Esophagus muscularis mucosa (tissue), 4 donors: ENCODE measurements at places on chromosomes 1 and 21.

DNA sequence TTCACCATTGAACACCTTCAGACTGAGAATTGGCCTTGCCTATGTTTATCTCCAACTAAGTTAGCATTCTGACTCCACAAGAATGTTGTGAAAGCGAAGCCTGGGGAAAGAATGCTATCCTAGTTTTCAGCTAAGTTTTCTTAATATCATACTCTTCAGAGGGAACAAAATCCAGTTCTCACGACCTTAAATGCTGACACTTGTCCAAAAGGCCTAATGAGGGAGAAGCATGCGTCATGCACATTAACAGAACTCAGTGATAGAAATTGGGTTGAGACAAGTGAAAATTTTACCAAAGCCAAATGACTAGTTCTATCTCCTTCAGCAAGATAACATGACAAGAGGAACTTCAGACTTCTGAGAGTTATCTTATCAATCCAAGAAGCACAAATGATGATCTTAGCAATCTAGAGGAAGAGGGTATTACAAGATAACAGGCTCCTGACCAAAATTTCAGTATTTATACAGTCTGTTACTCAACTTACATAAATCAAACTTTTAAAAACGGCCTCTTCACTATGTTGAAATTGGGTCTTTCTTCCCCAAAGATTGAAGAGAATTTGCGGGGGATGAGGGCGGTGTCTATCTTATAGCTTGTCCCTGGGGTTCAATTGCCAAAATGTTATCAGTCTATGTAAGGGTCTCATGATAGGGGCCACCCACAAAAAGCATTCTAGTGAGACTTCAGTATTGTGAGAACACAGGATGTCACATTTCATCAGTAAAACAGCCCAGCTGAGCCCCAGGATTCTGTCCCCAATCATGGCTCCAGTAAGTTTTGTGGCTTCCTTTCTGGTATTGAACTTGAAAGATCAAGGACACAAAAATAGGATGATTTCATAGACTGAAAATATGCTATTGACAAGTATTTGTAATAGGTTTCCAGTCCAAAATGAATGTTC, 26.5 kb upstream of the SLC45A3 start:
- DNase-seq, result no peak

- DNase-seq, result no peak
Observed at GRCh38 chr1:203324105-203325025, 19.0 kb downstream of the BTG2 start.

DNA sequence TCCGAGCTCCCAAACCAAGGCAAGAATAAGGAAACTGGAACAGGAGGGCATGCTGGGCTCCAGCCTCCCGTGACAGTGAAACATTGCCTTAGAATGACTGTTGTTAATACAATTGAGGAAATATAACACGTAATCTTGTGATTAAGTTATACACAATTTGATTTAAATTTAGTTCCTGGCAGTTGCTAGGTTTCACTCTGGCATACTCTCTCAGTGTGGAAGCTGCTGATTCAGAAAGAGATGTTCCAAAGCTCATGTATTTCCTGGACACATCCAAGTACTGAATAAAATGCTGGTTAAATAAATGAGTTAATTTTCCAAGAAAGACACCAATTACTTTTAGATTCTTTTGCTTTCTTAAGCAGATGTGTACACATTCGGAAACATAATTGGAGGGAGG, 176.1 kb downstream of the GRIK1 start:
- no peak for DNase-seq

DNA sequence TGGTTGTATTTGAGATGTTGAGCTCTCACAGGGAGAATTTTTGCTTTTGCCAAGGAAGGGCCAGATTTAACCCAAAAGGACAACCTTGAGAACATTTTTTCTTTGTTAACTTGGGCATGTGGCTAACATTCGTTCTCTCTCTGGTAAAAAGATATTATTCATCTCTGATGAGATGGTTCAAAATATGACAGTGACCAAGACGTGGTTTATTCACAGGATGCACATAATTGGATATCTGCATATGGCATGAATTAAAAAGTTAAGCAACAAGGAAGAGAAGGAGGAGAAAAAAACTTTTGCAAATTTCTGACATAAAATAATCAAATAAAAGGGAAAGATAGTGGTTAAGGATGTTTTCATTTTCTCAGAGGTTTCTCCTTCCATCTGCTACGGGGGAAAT, 43.1 kb upstream of the BCL10 start:
- DNase-seq, result no peak

DNA sequence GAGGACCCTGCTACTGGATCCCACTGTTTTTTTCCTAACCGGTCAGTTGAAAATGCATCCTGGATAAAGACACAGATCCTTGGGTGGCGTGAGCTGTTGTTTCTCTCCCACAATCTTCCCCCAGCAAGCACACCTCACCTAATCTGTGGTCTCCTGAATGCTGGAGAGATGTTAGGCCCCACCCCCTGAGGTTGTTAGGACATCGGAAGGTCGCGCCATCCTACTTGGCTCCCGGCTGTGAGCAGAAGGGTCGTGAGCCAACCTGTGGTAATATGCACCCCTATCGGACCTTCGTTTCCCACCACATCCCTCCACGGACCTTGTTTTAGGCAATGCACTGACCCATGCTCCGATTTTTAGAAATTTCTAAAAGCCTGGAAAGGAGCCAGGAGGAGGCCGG, 89.9 kb upstream of the IPO9 start:
- DNase-seq, result no peak

DNA sequence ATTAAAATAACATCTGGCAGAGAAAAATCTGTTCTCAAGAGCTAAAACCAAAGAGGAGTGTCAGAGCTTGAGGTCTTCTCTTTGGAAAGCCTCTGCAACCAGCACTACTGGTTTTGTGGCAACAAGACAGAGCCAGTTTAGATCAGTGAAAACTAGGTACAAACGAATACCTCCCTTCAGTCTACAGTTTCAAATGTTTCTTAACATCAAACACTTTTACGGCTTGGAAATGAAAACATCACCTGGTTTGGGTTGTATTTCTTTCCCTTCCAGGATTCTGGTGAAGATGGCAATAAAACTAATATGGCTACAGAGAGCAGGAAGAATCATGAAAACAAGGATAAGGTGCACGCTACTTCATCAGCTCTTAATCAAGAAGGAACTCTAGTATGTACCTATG, 339.4 kb upstream of the ESRRG start:
- DNase-seq, result no peak

- no peak for DNase-seq
Observed at GRCh38 chr1:39181311-39181710, 23.2 kb upstream of the MACF1 start.

- DNase-seq, result no peak
Observed at GRCh38 chr1:32426489-32427255, 32.4 kb upstream of the BSDC1 start.

DNA sequence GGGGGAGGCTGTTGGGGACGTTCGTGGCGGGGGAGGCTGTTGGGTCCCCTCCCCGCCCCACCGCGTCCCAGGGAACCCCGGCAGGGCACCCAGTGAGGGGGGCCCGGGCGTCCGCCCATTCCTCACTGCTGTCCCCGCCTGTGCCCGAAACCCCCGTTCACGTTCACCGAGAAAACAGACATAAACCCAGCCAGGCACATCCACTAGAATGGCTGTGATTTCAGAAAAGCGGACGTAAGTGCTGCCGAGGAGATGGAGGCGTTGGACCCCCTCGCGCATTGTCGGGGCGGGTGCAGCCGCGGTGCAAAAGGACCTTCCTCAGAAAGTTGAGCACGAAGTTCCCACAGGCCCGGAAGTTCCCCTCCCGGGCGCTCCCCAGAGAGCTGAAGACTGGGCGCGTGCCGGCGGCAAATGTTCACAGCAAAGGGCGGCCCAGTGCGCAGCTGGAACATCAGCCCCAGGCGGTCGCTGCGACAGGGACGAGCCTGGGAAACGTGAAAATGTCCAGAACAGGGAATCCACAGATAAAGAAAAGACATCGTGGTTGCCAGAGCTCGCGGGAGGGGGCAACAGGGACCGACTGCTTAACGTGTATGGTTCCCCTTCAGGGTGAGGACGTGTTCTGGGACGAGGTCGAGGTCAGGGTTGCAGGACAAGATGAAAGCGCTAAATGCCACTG, 18.5 kb upstream of the SAMD11 start:
- DNase-seq, result peak; percentile 42

- no peak for DNase-seq
Observed at GRCh38 chr1:151720125-151720524, 1.2 kb upstream of the RIIAD1 start.

- DNase-seq, result no peak
Observed at GRCh38 chr1:163381487-163382184, 59.9 kb downstream of the NUF2 start.

DNA sequence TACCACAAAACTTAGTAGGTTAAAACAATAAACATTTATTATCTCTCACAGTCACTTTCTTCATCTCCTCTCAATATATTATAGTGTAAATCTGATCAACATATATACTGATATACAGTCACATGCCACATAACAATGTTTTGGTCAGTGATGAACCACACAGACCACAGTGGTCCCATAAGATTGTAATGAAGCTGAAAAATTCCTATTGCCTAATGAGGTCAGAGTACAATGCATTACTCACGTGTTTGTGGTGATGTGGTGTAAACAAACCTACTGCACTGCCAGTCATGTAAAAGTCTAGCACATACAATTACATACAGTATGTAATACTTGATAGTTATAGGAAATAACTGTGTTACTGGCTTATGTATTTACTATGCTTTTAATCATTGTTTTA, 30.1 kb downstream of the OLFML3 start:
- DNase-seq, result no peak

GRCh38 chr1:208069908-208070307, 159.0 kb upstream of the CD34 start:
- no peak for DNase-seq

- no peak for DNase-seq
Observed at GRCh38 chr1:69688193-69688592, 120.5 kb downstream of the LRRC7 start.

DNA sequence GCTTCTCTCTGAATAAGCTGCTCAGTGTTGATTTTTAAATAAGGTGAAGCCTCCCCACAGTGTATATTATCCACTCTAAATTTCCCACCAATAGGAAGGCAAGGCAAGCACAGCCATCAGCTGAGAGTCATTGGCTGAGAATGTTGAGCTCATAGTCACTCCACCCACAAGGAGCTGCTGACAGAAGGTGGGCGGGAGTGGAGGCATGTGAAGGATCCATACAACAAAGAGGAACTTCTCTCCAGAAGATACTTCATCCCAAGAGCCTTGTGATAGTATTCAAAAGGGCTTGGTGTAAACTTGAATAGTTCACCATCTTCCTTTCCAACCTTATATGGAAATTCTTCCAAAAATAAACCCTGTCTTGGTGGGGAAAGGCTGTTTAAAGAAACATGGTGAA, 42.8 kb downstream of the SAMD13 start:
- no peak for DNase-seq

- DNase-seq, result no peak
Observed at GRCh38 chr1:34686531-34686930, 68.3 kb upstream of the GJB5 start.
